ELR (cell line): ENCODE measurements at places on chromosomes 5 and 9.

DNA sequence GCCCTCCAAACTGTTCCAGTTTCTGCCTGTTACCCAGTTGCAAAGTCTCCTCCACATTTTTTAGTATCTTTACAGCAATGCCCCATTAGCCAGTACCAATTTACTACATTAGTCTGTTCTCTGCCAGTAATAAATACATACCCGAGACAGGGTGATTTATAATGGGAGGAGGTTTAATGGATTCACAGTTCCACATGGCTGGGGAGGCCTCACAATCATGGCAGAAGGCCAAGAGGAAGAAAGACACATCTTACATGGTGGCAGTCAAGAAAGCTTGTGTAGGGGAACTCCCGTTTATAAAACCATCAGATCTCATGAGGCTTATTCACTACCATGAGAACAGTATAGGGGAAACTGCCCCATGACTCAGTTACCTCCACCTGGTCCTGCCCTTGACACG is 600.7 kb upstream of the CDH6 start:
- DNase-seq: no peak

DNA sequence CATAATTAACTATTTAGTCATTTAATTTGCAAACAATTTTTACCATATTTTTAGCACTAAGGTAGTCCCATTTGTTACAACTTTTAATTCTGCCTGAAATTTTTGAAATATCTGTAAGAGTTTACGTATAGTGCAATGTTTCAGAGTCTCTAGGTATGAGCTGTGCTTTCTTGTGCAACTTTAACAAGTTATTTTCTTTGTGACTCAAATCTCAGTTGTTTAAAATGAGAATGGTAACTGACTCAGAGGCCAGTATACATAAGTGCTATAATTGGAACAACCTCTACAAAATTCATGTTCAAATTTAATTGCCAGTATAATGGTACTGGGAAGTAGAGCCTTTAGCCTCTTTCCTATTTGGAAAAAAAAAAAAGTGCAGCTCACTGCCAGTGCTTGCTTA is 14.2 kb upstream of the ZNF883 start:
- DNase-seq: peak; percentile 7

GRCh38 chr5:148699028-148699427 is 44.7 kb upstream of the HTR4 start:
- DNase-seq: no peak

DNA sequence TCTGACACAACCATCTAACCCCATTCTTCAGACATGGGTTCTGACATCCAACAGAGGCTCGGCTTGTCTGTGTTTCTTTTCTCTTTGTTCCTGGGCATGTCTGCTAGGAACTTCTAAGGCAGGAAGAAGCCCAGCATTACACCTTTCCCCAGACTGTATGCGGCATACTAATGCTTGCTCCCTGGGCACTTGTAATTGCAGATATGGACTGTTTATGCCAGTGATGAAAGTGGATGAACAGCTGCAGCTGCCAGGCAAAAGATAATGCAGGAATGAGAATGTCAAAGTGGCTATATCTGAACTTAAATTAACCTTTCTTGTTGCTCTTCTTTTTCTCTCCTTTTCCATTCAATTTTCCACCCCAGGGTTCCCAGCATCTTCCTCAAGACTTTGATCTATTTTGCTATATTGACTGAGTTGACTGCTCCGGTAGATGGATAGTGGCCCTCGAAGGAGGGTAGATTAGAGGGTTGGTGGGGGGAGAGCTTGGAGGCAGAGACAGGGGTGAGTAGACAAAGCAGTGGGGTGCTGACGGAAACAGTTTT is 344.4 kb downstream of the MAN2A1 start:
- no peak for DNase-seq

DNA sequence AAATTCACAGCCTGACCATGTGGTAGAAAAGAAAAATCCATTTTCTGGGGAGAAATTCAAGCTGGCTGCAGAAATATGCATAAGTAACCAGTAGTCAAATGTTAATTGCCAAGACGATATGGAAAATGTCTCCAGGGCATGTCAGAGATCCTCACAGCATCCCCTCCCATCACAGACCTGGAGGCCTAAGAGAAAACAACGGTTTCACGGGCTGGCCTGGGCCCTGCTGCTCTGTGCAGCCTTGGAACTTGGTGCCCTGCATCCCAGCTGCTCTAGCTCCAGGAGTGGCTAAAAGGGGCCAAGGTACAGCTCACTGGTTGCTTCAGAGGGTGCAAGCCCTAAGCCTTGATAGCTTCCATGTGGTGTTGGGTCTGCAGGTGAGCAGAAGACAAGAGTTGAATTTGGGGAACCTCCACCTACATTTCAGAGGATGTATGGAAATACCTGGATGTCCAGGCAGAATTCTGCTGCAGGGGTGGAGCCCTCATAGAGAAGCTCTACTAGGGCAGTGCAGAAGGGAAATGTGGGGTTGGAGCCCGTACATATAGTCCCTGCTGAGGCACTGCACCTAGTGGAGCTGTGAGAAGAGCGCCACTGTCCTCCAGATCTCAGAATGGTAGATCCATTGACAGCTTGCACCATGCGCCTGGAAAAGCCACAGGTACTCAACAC is 49.7 kb downstream of the PTBP3 start:
- DNase-seq: peak; percentile 14

GRCh38 chr5:57410374-57411320 is 72.0 kb downstream of the ACTBL2 start:
- peak; percentile 15 for DNase-seq

GRCh38 chr5:138874241-138874640 is 894 bp downstream of the LRRTM2 start:
- DNase-seq: peak; percentile 45

GRCh38 chr9:14652729-14653377 is 40.4 kb downstream of the ZDHHC21 start:
- peak; percentile 53 for DNase-seq

DNA sequence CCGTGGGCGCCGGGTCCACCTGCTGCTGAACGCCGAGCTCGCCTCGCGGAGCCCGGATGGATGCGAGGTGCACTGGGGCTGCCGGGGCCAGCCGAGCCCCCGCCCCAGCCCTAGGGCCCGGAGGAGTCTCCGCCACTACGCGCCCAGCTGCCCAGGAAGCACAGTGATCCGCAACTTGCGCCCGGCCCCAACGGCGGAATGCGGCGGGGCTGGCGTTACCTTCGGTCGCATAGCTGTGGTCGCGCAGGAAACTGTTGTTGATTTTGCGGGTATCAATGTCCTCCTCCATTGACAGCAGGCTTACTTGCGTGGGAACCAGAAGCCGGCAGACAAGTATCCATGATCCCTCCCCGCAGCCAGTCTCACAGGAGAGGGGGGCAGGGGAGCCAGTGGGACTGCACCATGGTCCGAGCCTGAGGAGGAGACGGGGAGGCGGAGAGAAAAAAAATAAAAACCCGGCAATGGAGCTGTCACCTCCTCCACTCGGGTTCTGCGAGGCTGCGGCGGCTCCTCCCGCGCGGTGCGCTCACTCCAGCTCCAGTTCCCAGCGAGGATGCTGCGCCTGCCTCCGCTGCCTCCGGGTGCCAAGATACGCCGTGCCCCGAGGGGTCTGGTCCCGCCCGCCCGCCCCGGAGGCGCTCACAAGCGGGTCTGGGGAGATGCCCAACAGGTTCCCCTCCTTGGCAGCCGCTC is 628 bp downstream of the PPP2R2B start:
- DNase-seq: no peak

DNA sequence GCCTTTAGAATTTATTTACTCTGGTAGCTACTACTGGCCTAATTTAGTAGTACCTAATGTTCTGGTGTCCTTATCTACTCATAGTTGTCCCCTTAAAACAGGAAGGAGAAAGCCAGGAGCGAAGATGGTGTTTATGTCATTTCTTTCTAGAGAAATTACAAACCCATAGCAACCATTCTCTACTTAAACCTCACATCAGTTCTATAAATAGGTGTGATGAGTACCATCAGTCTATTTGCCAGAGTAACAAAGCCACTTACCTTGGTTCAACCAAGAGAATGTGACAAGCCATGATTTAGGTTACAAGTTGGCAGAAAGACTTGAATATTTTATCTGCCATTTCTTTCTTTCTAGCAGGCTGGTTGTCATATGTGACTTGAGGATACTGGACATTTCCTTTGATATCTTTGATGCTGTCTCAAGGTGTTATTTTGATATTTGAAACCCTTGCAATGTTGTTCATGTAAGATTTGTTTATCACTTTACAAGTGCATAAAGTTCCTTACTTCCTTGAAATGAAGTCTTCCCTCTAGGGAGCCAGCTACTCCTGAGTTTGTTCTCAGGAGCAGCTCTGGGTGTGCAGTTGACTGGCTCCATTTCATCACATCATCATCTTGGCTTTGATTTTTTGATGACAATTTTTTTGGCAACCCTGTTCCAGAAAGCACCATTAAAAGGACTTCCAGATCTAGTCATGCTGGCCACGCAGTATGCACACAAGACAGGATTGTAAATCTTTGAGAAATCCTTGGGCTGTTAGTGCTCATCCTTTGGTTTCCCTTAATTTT is 286.8 kb downstream of the ARHGAP26 start:
- DNase-seq: no peak

GRCh38 chr5:72231991-72232703 is 87.9 kb downstream of the MRPS27 start:
- DNase-seq: no peak

DNA sequence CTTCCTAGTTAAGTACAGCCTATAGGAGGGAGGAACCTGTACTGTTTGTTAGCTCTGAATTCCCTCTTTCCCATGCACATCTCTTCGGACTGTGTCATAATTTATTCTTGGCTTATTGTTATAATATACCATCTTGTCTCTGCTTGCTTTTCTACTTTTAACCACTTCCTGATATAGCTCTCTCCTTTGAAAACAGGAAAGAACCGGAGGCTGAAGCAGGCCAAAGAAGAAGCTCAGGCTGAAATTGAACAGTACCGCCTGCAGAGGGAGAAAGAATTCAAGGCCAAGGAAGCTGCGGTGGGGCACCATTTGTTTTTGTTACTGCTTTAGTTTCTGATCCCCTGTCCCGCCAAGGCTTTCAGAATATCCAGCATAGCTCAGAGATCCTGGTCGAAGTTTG is 4.8 kb downstream of the ATP6V1G1 start:
- peak; percentile 23 for DNase-seq

GRCh38 chr5:111685969-111686368 is 71.0 kb downstream of the NREP start:
- DNase-seq: peak; percentile 33

GRCh38 chr9:70830618-70831017 is 290.8 kb downstream of the TRPM3 start:
- DNase-seq: no peak

GRCh38 chr9:95978106-95978505 is 102.6 kb downstream of the ERCC6L2 start:
- DNase-seq: no peak

DNA sequence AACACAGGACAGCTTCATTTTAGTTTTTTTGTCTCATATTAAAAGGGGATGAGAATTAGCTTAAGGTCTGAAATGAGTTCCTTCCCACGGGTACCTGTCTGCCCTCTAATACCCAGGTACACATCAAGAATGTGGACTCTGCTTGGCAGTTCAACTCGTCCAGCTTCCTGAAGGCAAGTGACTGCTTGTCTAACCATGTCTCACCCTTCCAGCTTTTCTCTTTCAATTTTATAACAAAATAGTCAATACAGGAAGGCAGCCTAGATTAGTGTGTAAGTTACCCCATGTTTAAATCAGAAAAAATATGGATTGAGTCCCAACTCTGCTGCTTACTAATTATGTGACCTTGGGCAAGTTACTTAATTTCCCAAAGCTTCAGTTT is 50.5 kb upstream of the C5orf46 start:
- DNase-seq: no peak

DNA sequence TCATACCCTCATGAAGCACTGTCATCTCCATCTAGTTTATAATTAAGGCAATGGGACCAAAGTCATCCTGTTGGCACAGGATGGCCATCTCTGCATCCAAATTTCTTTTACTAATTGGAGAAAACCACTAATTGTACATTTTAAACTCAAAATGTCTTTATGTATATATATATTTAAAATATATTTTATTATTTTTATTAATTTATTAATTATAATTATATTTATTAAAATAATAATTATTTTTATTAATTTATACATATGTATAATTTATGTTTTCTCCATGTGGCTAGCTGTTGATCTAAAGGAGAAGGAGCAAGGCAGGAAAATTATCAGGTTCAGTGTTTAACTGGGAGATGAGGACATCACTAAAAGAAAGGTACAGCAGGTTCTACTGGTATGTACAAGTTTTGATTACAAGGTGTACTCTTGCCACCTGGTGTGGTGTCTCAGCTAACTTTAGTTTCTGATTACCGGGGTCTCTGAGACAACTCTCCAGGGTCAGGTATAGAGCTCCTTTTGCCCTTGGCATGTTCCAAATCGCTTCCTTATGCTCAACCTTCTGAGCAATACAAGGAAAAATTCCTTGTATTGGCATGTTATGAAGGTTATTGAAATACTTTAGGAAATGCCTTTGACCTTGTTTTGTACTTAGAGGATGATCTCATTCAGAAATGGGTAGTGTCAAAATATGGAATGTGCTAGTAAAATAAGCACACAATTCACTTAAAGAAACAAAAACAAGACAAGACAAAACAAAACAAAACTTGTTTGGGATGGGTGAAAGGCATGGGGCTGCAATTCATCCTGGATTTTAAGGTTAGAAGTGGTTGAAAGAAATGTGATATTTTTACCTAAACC is 79.6 kb downstream of the GHR start:
- DNase-seq: no peak

DNA sequence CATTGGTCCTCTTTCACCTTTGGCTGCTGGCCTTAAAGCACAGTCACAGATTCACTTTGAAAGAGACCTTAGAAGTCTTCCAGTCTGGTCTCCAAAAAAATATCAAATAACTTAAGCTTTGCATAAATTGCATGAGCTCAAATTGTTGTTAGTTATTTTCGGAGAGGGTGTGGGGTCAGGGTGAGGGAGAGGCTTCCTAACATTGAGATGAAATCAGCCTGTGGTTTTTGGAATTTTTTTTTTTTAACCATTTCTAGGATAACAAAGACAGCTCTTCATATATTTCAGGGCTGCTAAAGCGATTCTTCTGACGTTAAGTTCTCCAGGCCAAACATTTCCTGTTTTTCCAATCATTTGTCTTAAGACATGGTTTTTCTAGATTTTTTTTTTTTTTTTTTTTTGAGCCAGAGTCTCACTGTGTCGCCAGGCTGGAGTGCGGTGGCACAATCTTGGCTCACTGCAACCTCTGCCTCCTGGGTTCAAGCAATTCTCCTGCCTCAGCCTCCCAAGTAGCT is 4.5 kb downstream of the OCLN start:
- DNase-seq: no peak

- DNase-seq: no peak
Measured at GRCh38 chr5:113201715-113202114, 225.1 kb downstream of the DCP2 start.

GRCh38 chr9:68515326-68516017 is 25.2 kb downstream of the TMEM252 start:
- peak; percentile 57 for DNase-seq
